ENCODE measurements at places on chromosomes 6 and 20.

GRCh38 chr6:106870069-106870468 lies 104.5 kb downstream of the CD24 start:
- DNase-seq: peak; percentile 75

DNA sequence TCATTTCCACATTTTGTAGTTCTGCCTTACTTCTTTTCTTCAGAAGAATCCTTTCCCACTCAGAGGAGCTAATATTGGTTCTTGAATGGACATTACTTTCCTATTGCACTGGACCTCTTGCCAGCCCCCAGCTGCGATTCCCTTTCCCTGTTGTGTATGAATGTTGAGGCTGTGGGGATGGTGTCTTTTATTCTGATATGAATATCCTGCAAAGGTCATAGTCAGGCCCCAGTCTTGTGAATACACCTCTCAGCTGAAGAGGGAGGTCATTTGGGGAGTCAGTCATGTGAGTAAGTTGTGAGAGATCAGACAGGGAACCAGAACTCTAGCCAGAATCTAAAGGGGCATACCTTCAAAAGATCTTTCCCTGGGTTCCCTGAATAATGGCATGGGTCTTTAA lies 32.6 kb upstream of the OSTM1 start:
- DNase-seq: no peak

DNA sequence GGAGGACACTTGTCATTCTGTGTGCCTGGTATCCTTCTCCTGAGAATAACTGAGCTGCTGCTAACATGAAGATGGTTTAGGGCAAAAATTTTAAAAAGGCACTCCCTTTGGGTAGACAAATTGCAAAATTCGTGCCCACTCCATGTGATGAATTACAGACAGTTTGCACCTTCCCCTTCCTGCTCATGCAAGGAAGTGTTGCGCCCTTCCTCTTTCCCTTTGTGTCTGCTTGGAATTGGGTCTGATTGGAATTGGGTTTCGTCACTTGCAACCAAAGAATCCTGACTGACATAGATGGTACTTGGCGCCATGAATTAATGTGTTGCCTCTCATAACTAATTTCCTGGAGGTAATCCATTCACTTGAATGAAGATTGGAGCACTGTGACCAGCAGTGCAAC lies 62.3 kb upstream of the SHLD1 start:
- DNase-seq: no peak

DNA sequence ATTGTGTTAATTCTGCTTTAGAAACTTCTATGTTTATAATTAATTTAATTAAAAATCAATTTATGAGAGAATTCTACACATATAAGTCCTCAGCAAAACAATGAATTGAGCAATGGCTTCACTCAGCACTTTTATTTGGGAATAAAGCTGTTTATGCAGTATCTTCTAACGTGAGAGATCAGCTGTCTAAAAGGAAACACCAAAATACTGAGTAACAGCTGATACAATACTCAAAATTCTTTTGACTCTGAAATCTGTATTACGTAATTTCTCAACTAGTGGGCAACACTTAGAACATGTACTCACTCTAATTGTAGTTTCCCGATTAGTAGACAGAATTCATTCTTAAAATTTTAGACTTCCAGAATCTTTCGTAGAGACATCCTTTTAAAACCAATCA lies 49.8 kb downstream of the MAP3K7 start:
- DNase-seq: no peak

DNA sequence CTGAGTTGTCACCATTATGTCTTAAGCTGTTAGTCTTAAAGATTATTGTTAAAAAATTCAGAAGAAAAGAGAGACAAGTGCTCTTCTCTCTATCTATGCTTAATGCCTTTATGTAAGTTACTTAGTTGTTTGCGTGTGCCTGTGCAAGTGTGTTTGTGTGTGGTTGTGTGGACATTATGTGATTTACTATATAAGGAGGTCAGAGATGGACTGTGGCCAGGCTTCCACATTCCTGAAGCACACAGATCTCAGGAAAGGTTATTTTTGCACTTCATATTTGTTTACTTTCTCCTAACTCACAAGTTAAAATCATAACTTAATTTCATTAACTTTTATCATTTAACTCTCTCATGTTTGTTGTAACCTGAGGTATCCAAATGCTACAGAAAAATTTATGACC lies 14.5 kb downstream of the ENPP4 start:
- no peak for DNase-seq

DNA sequence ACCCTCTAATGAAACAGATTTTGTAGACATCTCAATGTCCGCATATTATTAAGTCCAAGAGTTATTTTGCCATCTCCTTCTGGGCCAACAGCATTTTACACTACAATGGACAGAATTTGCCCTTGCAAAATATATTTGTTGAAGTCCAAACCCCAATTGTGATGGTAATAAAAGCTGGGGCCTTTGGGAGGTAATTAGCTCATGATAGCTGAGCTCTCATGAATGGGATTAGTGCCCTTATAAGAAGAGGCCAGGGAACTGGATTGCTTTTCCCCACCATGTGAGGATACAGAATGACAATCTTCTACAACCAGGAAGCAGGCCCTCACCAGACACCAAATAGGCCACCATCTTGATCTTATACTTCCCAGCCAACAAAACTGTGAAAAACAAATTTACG lies 44.9 kb upstream of the MTRF1L start:
- DNase-seq: no peak

GRCh38 chr6:25834950-25835349 lies 3.1 kb upstream of the SLC17A1 start:
- DNase-seq: no peak

- no peak for DNase-seq
Observed at GRCh38 chr20:16412906-16413305, 160.3 kb downstream of the KIF16B start.

DNA sequence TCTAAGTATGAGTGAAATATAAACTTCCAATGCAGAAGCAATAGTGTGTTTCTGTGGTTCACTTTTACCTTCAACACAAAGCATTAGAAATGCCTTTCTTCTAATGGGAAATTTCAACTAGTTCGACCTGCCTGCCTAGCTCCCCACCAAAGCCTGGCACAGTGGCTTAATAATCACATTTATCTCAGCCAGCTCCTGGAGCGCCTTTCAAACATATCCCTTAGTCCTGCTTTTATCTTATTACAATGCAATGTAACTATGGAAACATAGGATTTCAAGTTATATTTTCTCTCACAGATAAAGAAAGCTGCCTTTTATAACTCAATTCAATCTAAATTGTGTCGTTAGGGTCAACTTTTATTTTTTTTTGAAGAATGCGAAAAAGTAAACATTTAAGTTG lies 53.7 kb downstream of the KIF13A start:
- no peak for DNase-seq

- peak; percentile 95 for DNase-seq
Observed at GRCh38 chr20:33686100-33686983, at the start of gene E2F1. E2F1 (minus strand) TSS chr20:33686385; CDS start chr20:33686264, 121 bp downstream.

GRCh38 chr6:142666599-142667185 lies 278.3 kb downstream of the HIVEP2 start:
- DNase-seq: no peak

GRCh38 chr6:54059683-54060082 lies 51.6 kb upstream of the MLIP start:
- no peak for DNase-seq

- DNase-seq: peak; percentile 86
Observed at GRCh38 chr20:34834459-34834893, 9.0 kb upstream of the NCOA6 start.

DNA sequence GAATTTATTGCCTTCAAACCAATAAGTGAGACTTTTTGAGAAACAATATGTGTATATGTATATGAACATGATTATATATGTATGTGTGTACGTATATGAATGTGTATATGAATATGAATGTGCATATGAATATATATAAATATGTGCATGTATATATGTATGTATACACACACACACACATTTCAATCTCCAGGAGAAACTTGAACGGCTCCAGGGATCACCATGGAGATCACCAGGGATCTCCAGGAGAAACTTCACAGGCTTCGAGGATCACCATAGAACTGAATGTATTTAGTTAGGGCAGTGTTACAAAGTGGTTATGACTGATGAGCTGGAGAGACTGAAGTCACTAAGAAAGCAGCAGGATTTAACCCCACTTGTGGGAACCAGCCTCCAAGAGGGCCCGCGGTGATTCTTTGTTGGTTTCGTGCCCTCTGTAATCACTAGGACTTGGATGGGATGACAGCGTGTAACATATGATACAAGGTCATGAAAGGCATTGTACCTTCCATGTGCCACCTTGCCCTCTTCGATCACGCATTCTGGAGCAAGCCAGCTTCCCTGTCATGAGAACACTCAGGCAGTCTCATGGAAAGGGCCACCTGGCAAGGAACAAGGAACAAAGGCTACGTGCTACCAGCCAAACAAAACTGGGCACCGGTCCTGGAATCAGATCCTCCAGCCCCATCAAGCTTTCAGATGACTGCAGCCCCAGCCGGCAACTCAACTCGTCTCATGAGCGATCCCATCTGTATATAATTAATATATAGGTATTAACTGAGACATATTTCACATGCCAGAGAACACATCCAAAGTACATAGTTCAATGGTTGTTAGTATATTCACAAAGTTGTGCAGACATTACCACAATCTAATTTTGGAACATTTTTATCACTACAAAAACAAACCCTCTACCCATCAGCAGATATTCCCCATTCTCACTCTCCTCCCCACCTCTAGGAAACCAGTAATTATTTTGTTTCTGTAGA lies 8.6 kb downstream of the FAM50B start:
- DNase-seq: no peak

DNA sequence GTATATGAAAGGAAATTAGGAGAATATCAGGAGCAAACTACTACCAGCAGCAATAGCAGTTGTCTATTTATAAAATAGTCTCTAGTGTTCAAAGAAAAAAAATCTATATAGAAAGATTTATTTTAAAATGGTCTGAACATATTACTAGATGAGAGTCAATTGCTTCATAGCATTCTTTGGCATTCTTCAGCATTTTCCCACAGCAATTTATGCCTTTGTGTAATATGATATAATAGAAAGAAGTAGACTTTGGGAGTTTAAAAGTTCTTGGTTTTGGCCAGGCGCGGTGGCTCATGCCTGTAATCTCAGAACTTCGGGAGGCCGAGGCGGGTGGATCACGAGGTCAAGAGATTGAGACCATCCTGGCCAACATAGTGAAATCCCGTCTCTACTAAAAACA lies 157.0 kb upstream of the PLN start:
- no peak for DNase-seq

- no peak for DNase-seq
Observed at GRCh38 chr20:36318166-36318565, 12.0 kb downstream of the DLGAP4 start.

GRCh38 chr6:98020222-98020621 lies 737.2 kb upstream of the MMS22L start:
- no peak for DNase-seq

DNA sequence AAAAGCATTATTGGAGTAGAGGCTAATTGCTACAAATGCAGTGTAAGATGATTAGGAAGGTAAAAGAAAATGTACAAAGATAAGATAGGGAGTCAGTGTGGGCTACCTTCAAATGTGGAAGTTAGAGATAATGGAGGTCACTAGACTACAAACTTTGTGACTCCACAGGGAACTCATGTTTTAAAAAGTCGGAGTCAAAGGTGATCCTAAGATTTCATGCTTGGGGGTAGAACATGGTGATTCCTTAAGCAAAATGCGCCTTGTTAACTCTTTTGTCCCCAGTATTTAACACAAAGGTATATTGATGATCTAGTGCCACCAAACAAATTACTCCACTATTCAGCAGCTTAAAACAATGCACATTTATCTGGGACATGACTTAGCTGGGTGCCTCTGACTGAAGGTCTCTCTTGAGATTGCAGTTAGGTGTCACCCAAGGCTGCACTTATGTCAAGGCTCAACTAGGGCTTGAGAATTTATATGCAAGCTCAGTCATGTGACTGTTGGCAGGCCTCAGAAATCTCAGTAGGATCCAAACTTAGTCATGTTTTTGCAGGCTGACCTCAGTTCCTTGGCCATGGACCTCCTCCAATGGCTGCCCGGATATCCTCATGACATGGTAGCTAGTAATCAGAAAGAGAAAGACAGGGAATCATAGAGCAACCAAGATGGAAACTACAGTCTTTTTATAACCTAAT lies 11.4 kb upstream of the SNX9 start:
- DNase-seq: no peak

GRCh38 chr6:34610819-34611477 lies 54.8 kb upstream of the SPDEF start:
- peak; percentile 94 for DNase-seq

DNA sequence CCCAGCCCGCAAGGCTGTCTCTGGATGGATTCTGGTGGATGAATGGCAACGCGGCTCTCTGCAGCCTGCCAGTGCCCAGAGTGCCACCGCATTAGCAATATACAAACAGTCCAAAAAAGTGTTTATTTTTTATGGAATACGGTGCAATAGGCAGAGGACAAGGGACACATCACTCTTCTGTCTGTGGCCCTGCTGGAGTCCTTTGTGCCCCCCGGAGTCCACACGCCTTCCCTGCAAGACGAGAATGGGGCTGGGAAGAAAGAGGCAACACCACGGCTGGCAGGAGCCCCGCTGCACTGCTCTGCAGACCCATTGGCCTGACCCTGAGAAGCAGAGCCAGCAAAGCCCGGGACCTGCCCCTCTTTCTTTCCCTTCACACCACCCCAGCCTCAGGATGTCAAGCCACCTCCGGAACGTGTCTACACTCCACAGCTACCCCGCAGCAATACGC lies 196.3 kb downstream of the SYNDIG1 start:
- no peak for DNase-seq

GRCh38 chr6:137117581-137117980 lies 55.9 kb downstream of the IL22RA2 start:
- DNase-seq: no peak

GRCh38 chr6:95352064-95352795 lies 225.1 kb upstream of the MANEA start:
- DNase-seq: peak; percentile 4

GRCh38 chr20:21360705-21361104 lies 36.6 kb downstream of the NKX2-4 start:
- no peak for DNase-seq

- DNase-seq: no peak
Observed at GRCh38 chr6:10961837-10962236, 75.0 kb downstream of the SYCP2L start.

DNA sequence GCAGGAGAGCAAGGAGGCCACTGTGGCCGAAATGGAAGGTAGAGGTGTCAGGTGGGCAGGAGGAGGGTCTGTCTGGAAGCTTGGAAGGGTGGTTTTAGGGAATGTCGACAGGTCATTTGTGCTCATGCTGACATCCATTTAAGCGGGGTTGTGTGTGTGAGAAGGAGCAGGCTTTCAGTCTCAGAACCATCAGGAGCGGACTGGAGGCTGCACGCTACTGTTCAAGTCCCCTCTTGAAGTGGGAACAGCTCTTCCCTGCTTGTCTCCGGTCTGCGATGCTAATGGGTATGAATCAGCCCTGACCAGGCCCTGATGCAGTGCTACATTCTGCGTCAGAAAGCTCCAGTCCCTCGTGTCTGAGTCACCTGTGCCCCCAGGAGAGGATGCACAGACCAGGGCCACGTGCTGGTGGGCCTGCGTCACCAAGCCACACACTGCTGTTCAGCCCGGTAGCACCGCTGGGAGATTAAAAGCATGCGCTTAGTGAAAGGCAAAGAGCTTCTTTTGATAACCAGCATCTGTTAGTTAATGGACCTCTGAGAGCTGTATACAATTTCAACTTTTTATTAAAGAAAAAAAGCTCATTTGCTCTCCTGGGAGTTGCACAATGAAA lies 58.0 kb downstream of the APCDD1L start:
- DNase-seq: peak; percentile 38
